ENCODE measurements at places on chromosomes 3 and 15.
A peak's percentile ranks its signal among the peaks of the same experiment; 100 is the strongest.

DNA sequence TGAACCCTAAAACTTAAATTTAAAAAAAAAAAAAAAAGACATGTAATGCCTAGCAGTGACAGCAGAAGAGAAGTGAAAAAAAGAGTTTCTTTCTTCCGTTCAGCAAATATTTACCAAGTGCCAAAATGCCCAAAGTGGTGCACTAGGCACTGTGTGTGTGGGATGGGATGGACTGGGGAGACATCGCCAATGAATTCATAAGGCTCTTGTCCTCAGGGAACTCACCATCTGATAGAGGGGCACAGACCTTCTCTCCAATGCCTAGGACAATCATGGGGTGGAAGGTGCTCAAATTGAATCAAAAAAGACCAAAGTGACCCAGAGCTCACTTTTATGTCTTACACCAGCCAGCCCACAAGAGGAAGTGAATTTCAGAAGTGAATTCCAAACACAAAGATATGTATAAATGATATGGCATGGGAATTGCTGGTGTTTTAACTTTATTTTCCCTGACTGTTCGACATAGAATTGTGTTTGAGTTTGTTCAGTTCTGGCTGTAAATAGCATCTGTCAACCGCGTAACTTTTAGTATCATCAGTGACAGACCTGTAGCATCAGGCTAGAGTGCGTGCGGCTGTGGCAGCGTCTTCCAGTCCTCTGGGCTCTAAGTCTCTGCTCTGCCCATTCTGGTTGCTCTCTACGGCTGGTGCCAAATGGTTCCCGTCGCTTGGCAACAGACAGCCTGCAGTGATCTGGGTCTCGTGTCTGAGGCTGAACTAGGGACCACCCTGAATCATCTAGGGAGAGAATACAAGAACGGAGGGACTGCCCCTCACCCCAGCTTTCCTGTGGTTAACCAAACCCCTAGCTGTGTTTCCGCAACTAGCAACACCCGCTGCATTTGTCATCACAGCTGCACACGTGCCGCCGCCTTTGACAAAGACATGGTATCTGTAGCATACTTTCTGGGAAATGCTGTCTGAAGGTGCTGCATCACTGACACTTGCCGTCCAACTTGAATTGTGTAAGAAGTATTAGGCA is 154.0 kb upstream of the THBS1 start:
- DNase-seq, result peak; percentile 69

GRCh38 chr15:51341366-51342226 is at the start of gene GLDN:
TSS of gene GLDN (plus strand) at chr15:51341655. CDS start at chr15:51341685, 30 bp downstream.
- peak; percentile 34 for DNase-seq

DNA sequence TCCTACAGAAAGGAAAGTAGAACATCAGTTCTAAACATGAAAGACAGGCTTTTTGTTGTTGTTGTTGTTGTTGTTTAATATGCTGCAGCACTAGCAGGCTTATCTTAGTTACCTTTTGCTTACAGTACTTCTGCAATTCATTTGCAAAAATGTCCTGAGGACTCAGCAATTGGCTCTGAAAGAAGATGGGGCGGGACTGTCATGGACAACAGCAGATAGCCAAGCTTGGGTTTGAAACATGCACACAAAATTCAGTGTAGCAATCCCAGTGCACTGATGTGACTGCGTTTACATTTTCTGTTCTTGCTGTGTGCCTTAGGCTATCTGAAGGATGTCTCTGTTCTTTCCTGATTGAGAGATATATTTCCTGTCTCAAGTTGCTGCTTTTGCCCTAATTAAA is 9.2 kb downstream of the UNC13C start:
- DNase-seq, result no peak

- DNase-seq, result no peak
These were observed 18.7 kb downstream of the MYO1E start for GRCh38 chr15:59353994-59354416.

DNA sequence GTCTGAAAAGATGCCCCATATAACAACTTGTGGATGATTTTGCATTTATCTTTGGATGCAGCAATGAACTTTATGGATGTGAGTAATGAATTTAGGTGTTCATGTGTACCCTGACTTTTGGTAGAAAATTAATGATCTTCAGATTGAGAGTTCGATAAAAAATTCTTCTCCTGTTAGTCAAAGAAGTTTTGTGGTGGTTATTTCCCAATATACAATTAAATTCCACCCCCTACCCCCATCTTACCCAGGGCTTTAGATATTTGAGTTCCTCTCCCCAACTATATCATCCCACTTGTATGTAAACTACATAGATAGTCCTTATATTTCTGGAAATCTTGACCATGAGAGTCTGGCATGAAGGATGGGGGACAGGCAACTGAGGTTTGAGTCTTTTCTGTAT is 126.1 kb upstream of the ALDH1A3 start:
- no peak for DNase-seq

- DNase-seq, result no peak
These were observed 413.3 kb downstream of the PLCL2 start for GRCh38 chr3:17298038-17298437.

DNA sequence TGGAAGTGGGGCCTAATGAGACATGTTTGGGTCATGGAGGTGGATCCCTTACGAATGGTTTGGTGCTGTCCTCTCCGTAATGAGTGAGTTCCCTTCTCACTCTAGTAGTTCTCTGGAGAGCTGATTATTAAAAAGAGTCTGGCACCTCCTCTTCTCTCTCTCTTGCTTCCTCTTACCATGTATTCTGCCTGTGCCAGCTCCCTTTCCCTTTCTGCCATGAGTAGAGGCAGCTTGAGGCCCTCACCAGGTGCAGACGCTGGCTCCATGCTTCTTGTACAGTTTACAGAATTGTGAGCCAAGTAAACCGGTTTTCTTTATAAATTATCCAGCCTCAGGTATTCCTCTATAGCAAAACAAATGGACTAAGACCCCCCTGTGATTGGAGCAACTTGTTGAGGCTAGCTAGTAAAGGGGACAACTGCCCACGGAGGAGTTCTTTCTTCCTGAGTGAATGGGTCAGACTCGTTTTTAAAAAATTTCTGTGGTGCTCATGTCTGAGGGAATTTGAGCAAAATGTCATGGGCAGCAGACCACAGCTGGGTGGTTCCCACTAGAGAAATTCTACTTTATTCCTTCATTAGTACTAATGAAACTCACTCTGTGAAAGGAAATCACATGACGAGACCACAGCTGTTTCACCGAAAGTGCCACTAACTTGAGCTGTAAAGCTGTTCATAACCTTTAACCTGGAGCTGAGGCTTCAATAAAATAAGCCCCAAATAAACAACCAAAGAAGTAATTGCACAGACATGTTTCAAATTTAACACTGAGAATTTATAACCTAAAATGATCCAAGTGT is 210.0 kb downstream of the NFKBIZ start:
- no peak for DNase-seq

- DNase-seq, result no peak
These were observed 54.5 kb downstream of the ZMAT3 start for GRCh38 chr3:179016979-179017670.

DNA sequence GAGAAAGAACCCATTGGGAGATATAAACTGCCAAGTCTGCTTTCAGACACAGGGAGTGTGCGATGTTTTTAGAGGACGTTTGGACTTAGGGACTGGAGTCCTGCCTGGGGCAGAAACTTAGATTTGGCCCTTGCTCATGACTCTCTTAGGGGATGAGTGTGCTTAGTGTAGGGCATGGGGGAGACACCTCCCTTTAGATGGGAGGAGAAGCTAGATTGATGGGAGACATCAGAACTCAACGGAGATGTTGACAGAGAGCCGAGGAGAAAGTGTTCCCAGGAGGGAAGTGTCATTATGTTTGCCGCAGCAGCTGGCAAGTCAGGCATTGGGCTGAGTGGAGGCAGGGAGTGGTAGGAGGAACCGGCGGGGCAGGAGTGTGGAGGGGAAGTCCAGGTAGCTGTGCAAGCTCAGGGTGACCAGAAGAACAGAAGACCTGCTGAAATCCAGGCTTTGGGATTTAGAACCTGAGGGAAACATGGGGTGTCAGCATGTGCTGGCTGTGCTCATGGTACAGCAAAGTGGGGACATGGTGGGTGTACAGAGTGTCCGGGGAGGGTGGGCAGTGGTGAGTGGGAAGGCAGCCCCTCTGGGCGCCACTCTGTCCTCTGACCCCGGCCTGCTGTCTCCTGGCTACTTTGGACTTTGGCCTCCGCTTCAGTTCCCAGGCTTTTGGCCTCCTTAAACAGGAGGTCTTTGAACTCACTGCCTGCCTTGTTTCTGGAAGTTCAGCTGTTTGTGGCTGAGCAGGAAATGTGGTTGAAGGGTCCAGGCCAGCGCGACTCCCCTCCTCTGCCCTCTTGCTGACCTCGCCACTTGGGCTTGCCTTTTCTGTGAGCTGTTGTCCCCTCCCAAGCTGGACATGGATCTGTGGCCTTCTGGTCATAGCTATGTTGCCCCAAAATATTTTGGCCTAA is 324.0 kb upstream of the LRRFIP2 start:
- DNase-seq, result peak; percentile 7

DNA sequence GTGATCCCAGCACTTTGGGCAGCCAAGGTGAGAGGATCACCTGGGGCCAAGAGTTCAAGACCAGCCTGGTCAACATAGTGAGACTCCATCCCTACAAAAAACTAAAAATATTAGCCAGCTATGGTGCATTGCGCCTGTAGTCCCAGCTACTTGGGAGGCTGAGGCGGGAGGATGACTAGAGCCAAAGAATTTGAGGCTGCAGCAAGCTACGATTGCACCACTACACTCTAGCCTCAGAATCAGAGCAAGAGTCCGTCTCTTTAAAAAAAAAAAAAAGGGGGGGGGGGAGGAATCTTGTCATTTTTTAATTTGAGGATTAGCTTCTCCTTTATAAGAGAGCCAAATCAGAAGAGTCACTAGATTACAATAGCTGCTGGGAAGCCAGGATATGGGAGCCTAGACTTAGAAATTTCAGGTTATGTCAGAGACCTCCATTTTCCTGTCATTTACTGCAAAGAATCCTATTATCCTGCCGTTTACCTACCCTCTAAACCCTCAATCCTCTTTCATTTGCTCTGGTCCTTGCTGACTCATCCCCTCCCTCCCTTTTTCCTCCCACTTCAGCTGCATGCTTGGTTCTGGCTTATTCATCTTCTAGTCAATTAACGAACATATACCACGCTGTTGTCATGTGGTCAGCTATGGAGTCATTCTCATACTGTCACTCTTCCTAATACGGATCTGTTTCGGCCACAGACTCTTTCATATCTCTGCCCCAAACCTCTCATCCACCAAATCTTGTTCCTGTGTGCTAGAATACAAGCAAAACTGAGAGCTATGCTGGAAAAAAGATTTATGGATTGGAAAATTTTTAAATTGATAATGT is 83.8 kb upstream of the PPIB start:
- DNase-seq, result no peak

DNA sequence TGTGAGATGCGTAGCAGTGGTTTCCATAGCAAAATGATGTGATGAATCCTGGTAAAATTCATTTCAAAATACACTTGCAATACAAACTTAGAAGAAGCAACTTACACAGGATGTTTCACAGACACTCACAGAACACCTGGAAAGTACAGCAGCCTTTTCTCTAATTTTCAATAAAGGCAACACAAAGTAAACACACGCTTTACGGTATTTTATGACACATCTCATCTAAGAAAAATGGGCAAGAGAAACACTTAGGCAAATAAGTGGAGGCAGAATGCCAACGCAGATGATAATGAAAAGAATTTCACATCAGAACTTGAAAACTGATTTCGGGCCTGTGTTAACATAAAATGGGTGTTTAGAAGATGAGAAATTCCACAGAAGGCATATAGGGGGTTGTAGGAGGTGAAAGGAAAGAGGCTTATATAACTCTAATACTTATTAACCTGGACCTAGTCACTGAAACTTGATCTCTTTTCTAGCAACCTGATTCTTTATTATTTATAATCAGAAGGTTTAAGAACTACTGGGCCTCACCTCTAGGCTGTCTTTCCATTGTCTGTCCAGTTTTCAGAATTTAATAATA is 25.6 kb upstream of the MAP3K13 start:
- DNase-seq, result peak; percentile 60

- no peak for DNase-seq
These were observed 400 bp downstream of the RAB43 start for GRCh38 chr3:129121016-129121791.

- no peak for DNase-seq
These were observed 207.5 kb downstream of the PDCD6IP start for GRCh38 chr3:34005886-34006285.

DNA sequence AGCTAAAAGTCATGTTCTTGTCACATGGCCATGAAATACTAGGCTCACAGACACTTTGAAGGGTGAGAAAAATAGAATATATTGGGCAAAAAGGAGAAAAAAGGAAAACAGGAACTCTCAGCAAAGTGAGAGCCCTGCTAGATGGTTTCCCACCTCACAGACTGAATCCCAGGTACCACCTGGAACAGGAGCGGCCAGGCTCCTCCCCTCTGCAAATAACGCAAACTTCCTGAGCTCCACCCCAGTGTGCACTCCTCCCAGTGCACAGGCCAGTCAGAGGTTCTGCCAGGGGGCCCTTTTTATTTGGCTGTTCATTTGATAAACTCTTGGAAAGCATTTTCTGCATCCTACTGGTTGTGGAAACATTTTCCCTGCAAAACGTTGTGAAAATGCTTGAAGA is 780.4 kb downstream of the TBL1XR1 start:
- no peak for DNase-seq

- no peak for DNase-seq
These were observed 6.1 kb downstream of the MFGE8 start for GRCh38 chr15:88907111-88907510.

DNA sequence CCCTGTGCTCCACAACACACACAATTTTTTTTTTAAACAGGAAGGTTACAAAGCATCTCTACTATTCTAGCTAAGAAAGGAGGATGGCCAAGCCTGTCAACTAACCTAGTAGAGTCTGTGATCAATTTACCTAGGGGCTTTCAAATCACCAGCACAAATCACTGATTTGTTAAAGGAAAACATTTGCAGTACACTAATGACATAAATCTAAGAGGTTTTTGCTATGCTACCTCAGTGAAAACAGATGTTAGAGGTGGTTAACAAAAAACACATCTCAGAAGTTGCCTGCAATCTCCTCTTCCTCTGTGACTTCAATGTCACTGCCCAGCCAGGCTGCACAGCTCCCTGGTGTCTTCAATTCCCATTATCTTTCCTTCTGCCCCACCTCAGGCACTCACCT is 72.0 kb downstream of the RAD18 start:
- no peak for DNase-seq

GRCh38 chr3:37183976-37184375 is 9.6 kb upstream of the LRRFIP2 start:
- DNase-seq, result no peak

DNA sequence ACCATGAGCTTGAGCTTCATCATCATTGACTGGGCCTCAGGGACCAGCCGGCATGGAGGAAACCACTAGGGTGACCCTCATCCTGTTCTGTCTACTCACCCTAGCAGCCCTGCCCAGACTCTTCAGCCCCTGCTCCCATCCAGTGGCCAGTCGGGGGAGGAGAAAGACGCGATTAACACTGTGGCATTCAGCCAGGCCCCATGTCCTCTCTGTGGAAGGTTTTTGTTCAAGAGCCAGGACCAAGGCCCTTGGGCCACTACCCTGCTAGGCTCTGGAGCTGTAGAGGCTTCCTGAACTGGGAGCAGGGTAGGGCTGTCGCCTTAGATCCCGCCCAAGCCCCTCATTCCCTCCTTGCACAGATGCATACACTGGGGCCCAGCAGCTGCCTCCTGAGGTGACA is 15.0 kb downstream of the SLC38A3 start:
- no peak for DNase-seq
